Effector CD8-positive, alpha-beta T cell (primary cell): ENCODE measurements at places on chromosomes 16 and 17.
A peak's percentile ranks its signal among the peaks of the same experiment; 100 is the strongest.

- DNase-seq, result no peak
Measured at GRCh38 chr17:17722906-17723353, 41.7 kb downstream of the RAI1 start.

GRCh38 chr16:30914830-30915229 lies 8.5 kb upstream of the FBXL19 start:
- no peak for DNase-seq

- DNase-seq, result no peak
Measured at GRCh38 chr17:296906-297690, 55.5 kb downstream of the RPH3AL start.

DNA sequence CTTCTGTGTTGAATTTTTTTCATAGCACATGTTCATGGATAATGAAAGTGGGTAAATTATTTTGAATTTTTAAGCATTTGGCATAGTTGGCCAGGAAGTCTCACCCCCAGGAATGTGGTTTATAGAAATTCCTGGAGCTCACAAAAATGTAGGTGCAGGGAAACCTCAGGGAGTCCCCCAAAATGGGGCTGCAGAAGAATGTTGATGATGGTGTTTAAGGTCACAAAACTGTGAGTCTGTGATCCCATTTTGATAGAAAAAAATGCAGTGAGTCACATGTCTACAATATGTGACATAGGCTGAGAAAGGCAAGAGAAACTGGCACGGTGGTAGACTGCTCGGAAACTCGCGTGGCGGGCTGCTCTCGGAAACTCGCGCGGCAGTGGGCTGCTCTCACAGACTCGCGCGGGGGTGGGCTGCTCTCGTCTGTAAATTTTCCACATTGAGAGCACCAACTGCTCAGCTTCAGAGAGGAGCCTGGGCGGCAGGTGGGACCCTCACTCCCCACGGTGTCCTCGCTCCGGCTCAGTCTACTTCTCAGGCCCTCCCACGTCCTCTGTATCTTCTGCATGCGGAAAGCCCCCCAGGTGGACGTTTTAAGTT lies 18.7 kb upstream of the MC1R start:
- no peak for DNase-seq

GRCh38 chr17:33202021-33202420 lies 91.1 kb downstream of the ASIC2 start:
- DNase-seq, result no peak

DNA sequence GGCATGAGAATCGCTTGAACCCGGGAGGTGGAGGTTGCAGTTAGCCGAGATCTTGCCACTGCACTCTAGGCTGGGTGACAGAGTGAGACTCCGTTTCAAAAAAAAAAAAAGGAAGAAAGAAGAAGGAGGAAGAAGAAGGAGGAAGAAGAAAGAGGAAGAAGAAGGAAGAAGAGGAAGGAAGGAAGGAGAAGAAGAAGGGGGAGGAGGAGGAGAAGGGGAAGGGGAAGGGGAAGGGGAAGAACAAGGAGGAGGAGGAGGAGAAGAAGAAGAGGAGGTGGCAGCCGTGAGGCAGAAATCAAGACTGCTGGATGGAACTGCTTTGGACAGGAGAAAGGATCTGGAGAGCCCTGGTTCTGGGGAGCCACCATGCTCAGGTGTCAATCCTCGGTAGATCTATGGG lies 29.7 kb upstream of the PEMT start:
- DNase-seq, result no peak

DNA sequence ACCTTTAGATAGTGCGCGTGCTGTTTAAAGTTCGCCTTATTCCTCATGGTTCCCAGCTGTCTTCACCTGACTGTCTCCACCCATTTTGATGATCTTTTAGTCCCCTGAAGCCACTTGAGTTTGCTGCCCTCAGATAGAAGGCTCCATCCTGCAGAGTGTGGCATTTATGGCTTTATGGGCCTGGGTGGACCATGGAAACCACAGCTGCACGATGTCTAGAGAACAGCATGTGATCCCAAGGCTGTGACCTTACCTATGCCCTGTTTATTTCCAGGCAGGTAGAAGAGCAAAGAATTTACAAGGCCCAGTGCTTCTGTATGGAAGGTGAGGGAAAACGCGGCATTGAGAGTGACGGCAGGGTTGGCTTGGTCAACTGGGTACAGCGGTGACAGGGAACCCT lies 356.9 kb downstream of the SLC39A11 start:
- DNase-seq, result no peak

GRCh38 chr16:77273815-77274214 lies 74.6 kb downstream of the SYCE1L start:
- no peak for DNase-seq

DNA sequence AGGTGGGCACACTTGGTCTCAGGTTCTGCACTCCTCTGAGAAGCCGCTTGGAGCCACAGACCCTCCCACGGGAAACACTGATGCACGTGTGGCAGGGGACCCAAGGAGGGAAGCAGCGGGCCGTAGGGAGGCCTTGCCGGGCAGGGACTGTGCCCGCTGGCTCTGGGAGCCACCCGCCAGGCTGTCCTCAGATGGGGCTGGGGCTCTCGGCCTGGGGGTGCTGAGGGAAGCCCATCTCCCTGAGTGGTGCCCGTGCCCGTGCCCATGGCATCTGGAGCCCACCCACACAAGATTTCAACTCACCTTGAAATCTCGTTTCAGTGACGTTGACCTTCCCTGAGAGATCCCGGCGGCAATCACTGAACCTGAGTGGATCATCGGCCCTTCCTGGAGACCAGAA lies 12.6 kb upstream of the CCDC154 start:
- no peak for DNase-seq

DNA sequence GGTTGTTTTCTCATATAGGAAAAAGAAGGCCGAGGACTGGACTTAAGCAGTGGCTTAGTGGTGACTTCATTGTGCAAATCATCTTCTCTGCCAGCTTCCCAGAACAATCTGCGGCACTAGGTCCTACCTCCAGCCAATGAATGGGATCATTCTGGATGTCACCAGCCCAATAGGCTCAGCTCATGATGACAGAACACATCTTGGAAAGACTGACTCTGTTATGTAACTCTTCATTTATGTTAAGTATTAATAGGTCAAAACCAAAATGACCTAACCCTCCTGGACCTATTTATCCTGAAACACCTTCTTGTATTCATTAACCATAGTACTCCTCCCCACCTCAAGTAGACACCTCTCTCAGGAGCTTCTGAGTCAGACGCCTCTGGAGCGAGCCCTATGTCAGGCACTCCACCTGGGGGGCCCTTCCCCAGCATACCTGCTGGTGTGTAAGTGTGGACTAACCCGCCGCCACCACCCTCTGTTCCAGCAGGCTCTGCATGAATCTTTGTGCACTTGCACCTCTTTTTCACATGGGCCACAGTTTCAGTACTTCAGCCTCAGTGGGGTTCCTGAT lies 7.2 kb downstream of the ARL2BP start:
- DNase-seq, result no peak

DNA sequence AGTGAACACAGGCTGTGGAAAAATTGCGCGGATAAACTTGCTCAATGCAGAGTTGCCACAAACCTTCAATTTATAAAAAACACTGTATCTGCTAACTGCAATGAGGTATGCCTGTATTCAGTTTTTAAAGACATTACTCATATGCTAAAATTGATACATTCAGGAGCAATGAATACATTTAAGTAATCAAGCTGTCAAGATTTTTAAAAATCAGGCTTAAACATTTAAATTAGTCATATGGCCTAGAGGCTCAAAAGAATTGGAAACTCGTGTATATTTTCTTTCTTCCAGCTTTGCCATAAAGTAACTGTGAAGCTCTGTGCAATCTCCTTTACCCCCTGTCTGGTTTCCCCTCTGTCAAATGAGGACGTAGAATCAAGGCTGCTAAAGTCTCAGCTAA lies 4.1 kb downstream of the SYNRG start:
- DNase-seq, result no peak

GRCh38 chr17:79977708-79978547 lies 57.7 kb downstream of the TBC1D16 start:
- no peak for DNase-seq

DNA sequence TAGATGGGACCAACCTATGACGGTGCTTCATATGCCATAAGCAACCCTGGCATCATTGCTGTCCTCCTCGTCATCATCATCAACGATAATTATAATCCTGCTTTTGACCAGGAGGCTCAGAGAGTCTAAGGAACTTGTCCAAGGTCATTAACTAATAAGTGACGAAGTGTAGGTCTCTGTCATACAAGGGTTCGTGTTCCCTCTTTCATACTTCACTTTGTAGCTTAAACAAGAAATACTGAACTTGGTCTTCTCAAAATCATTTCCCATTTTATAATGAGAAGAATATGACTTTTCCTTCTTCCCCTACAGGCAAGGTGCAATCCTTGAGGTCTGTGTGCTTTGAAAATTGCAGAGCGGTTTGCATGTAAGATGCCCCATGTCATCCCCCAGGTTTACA lies 31.2 kb upstream of the PIK3R6 start:
- no peak for DNase-seq

- no peak for DNase-seq
Measured at GRCh38 chr16:53465606-53466280, 31.5 kb downstream of the RBL2 start.

GRCh38 chr16:89358030-89359005 lies 132.0 kb downstream of the ANKRD11 start:
- no peak for DNase-seq

GRCh38 chr17:44219108-44219615 lies 313 bp downstream of the UBTF start:
- DNase-seq, result peak; percentile 58

DNA sequence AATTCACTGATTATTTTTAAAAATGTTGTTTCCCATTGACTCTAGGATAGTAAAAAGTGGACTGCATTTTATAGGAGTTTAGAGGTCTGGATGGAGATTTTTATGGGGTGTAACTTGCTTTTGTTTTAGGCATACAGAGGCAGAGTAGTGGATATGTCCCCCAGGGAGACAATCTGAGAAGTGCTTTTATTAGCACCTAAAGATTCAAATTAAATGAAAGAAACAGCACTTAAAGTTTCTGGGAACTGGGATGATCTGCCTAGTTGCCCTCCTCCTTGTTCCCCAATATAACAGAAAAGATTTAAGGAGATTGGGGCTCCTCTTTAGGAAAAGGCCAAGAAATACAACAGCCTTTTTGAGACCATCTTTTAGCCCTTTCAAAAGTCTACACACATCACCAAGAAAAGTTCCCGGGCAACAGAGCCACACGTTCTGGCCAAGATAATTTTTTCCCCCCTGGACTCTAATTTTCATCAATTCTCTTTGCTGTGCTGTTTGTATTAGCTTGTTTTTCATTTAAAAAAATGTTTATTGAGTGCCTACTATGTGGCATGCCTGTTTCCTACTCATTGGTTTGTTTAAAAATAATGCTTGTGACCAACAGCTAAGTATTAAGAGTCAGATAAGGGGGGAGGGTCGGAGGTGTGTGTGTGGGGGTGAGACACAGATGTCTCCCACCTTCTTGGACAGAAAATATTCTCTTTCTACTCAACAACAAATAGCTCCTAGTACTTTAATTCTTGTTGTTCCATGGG lies 2.5 kb upstream of the IGF2BP1 start:
- DNase-seq, result no peak

DNA sequence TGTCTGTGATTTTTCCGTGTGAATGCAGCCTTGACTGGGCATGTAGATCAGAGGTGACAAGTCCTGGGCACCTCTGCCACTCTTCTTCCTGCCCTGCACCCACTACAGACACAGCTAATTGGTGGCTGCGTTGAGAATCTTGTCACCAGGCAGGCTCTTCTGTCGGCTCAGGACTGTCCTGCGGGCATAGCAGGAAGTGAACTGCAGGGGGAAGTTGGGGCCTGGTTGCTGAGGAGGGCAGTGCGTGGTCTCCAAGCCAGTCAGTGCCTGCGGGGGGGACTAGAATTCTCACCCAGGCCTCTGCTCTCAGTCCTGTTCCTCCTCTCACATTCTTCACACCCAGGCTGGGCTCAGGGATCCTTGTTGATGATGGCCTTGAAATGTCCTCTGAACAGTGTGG lies 50.5 kb downstream of the JPH3 start:
- DNase-seq, result no peak

GRCh38 chr16:60605176-60605575 lies 1431.1 kb downstream of the CDH8 start:
- DNase-seq, result no peak

GRCh38 chr16:86455116-86455515 lies 55.2 kb upstream of the FOXF1 start:
- no peak for DNase-seq

- no peak for DNase-seq
Measured at GRCh38 chr16:72848759-72849664, 198.9 kb downstream of the ZFHX3 start.

GRCh38 chr17:64787255-64787920 lies 125.3 kb upstream of the SMURF2 start:
- DNase-seq, result no peak

DNA sequence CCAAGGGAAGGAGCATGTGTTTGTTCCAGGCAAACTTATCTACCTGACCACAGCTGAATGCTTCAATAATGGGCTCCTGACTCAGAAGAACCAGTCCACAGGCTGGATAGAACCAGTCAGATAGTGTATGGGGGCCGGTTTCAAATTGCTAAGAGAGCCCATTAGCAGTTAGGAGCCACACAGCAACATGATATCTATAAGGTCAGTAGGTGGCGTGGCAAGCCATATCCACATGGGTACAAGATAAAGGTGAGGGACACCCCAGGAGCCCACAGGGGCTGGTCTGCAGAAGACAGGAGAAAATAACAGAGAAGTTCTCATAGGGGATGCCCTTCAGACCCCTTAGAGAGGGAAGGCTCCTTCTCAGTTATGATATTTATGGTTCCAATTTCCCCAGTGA lies 31.6 kb upstream of the CDRT15 start:
- no peak for DNase-seq

DNA sequence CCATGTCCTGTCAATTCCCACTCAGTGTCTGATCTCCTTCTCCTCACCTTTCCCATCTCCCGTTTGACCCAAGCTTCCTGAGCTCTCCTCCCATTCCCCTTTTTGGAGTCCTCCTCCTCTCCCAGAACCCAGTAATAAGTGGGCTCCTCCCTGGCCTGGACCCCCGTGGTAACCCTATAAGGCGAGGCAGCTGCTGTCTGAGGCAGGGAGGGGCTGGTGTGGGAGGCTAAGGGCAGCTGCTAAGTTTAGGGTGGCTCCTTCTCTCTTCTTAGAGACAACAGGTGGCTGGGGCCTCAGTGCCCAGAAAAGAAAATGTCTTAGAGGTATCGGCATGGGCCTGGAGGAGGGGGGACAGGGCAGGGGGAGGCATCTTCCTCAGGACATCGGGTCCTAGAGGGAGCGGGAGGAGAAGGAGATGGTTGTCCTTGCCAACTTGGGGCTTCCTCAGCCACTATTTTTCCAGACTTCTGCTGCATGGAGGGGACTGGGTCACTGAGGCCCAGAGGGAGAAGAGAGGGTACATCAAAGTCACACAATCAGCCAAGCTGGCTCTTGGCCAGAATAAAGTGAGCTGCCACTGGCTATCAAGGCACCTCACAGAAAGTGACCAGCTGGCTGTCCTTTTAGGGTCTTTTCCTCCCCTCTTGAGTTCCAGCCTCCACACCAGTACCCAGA lies 1.9 kb upstream of the TBC1D10B start:
- no peak for DNase-seq

GRCh38 chr17:43583332-43583731 lies 37.2 kb upstream of the ETV4 start:
- DNase-seq, result no peak
